SJCRH30 (cell line): ENCODE measurements at places on chromosomes 7 and 10.

DNA sequence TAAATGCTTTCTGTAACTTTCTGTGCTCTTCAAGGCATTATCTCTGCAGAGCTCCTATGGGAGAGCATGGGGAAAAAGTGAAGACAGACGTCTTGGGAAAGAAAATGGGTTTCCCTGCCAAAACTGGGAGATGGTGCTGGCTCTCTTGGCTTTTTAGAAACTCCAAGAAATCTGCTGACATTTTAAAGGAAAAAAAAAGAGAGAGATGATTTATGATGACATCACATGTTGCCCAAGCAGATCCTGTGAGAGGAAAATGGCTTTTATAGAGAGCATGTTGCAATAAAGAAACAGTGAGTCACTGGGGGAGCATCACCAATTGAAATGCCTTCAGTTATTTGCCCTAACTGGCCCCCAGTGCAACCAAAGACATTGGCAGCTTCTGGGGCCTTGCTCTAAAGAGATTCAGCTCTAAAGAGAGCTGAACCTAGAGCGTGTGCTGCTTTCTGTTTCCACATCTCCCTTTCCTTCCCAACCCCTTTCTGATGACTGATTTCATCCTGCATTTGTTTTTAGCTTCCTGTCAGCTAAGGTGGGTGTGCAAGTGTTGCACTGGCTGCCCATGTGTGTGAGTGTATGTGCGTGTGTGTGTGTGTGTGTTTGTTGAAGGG is 37.7 kb downstream of the LRMDA start:
- no peak for DNase-seq

GRCh38 chr7:22723181-22723601 is 3.8 kb upstream of the IL6 start:
- DNase-seq = peak; percentile 26

GRCh38 chr10:130341356-130341755 is 205.2 kb downstream of the GLRX3 start:
- DNase-seq = peak; percentile 32

- no peak for DNase-seq
These were observed 2.9 kb downstream of the PPP1R3C start for GRCh38 chr10:91629715-91630549.

GRCh38 chr7:32299133-32299702 is 191.0 kb downstream of the LSM5 start:
- DNase-seq = no peak

- DNase-seq = no peak
These were observed 760 bp upstream of the KCTD7 start for GRCh38 chr7:66627881-66628360.

GRCh38 chr10:10517866-10518265 is 499.8 kb upstream of the CELF2 start:
- DNase-seq = peak; percentile 71

GRCh38 chr7:34991938-34992840 is 45.1 kb downstream of the DPY19L1 start:
- no peak for DNase-seq

GRCh38 chr10:112345743-112346142 is 28.2 kb upstream of the ACSL5 start:
- DNase-seq = no peak

GRCh38 chr7:154096-154799 is 38.1 kb upstream of the FAM20C start:
- DNase-seq = no peak

DNA sequence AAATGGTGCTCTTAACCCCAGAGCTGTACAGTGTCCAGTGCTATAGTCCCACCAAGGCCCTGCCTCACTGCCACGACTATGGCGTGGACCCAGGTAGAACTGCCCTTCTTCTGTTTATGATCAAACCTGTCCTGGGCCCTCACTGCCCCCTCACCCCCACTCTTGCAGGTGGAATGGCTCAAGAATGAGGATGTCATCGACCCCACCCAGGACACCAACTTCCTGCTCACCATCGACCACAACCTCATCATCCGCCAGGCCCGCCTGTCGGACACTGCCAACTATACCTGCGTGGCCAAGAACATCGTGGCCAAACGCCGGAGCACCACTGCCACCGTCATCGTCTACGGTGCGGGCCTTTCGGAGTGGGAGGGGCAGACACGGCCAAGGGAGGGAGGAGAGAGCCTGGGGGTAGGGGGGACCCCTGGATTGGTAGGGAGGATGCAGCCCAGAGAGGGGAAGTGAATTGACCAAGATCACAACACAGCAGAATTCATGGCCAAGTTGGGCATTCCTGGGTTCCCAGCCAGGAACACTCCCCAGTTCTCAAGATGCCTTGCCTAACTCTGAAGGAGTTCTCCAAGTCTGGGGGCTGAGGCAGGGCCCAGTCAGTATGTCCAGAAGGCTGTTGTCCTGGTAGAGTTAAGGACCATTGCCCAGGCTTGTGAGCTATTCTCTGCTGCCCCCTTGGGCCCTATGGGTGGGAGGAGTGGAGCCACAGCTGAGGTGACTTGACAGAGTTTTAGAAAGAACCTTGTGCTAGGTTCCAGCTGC is 32.4 kb upstream of the SLC29A3 start:
- DNase-seq = no peak

DNA sequence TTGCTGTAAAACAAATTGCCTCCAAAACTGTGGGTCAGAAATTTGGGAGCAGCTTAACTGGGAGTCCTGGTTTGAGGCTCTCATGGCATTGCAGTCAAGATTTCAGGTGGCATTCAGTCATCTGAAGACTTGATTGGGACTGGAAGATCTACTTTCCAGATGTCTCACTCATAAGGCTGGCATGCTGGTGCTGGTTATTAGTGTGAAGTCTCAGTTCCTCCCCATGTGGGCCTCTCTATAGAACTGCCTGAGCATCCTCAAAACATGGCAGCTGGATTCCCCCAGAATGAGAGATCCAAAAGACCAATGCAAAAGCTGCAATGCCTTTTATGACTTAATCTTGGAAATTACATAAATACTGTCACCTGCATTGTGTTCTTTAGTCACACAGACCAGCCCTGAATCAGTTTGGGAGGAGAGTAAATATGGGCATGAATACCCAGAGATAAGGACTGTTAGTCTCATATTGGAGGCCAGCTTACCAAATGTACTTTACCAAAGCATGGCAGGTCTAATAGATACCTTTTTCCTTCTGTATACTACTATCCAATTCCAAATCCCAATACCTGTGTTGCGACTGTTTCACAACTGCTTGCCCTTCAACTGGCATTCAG is 6.5 kb upstream of the HERPUD2 start:
- no peak for DNase-seq

DNA sequence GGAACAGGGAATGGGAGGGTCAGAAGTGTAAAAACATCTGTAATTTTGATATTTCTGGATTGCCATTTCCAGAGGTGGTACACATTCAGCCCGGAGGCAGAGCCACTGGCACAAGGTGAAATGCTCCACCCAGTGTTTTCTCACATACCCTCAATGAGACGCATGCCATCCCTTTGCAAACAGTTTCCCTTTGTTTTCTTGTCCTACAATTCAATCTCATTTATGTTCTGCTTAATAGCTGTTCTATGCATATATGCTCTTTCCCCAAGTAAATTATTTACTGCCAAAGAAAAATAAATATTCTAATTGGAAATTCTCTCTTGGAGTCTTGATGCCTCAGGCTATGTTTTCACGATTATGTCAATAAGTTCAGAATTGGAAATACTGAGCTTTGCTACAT is 369.7 kb upstream of the AKR1E2 start:
- DNase-seq = no peak

- DNase-seq = no peak
These were observed 512.8 kb upstream of the GALNT17 start for GRCh38 chr7:70619130-70619529.

DNA sequence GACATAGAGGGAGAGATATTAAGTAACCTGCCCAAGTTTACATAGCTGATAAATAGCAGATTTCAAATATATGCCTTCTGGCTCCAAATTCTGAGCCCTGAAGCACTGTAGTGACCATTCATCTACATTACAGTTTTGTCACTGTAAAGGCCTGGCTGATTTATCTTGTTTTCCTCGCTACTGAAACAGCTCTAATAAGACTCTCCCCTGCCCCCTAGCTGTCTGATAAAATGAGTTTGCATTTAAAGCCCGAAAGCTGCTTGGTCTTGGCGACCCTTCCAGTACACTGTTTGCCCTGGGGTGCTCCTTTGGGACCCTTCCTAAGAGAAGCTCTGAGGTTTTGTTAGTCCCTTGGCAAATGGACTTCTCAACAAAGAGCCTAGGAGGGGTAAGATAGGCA is 59.7 kb upstream of the RAB11FIP2 start:
- DNase-seq = peak; percentile 9

- DNase-seq = no peak
These were observed 420.3 kb downstream of the PHTF2 start for GRCh38 chr7:78218876-78219275.

DNA sequence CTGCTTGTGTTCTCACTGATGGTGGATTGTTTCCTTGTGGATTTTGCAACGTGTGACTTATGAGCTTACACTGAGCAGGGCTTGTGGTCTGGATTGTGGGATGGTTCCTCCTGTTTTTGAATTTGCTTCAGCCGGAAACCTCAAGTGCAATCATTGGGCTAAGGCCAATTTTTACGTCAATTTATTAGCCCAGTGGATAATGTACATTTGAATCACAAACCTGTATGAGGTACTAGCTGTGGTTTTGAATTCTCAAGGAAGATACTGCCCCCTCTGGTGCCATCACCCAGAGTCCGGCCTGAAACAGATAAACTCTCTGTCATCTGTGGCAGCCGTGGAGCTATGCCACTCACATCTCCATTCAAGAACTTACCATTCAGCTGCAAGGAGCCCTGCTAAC is 7.3 kb upstream of the ZNF777 start:
- no peak for DNase-seq

DNA sequence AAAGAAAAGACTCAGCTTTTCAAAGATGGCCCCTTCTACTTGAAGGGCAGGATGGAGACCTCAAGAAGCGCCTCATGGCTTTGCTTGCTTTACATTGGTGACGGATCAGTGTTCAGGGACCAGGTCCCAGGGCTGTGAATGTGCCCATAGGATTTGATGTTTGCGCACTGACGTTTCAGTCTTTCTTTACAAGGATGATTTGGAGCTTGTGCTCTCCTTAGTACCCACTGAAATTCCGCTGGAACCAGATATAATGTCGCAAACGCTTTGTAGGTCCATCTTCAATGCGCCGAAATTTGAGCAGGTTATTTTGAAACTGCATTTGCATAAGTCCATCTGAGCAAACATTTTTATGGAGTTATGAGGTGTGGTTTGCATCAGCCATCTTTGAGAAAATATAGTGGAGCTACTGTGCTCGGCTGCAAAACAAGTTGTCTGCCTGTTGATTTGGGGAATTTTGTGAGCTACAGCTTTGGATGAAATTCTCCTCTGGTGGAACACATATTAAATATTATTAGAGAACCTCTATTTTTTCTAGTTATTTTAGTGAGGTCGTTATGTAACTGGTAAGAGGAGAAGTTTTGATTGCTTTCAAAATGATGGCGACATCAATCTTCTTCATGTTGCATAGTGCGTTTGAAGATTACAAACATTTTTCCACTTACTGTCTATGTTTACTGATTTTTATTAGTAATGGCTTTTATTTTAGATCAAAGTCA is 2.4 kb downstream of the RBM20 start:
- DNase-seq = peak; percentile 73

- no peak for DNase-seq
These were observed 81.6 kb downstream of the ETV1 start for GRCh38 chr7:13907831-13908230.

DNA sequence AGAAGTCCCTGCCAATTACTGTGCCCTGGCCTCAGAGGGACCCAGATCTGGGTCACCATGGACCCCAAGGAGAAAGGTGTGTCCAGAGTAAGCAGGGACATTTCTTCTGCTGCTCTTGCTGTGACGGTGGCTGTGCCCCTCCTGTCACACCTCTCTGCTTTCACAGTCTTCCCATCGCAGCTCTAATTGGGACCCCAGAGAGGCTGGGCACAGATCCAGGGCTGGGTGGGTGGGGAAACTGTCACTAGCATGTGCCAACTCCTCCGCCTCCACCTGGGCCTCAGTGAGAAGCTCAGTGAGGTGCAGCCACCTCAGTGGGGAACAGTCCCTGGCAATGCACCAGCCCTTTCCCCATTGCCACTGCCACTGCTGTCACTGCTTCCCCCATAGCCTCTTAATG is 37.3 kb upstream of the ADCYAP1R1 start:
- DNase-seq = no peak

DNA sequence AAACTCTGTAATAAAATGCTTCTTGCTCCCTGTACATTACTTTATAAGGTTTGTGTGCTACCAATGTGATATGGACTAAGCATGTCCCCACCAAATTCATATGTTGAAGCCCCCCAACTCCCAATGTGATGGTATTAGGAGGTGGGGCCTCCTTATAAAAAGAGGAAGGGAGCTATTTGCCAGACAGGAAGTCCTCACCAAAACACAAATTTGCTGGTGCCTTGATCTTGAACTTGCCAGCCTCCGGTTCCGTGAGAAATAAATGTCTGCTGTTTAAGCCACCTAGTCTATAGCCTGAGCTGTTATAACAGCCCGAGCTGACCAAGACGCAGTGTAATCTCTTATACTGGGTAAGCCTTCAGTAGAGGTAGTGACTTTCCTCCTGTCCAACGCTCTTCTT is 114.5 kb downstream of the INHBA start:
- no peak for DNase-seq

DNA sequence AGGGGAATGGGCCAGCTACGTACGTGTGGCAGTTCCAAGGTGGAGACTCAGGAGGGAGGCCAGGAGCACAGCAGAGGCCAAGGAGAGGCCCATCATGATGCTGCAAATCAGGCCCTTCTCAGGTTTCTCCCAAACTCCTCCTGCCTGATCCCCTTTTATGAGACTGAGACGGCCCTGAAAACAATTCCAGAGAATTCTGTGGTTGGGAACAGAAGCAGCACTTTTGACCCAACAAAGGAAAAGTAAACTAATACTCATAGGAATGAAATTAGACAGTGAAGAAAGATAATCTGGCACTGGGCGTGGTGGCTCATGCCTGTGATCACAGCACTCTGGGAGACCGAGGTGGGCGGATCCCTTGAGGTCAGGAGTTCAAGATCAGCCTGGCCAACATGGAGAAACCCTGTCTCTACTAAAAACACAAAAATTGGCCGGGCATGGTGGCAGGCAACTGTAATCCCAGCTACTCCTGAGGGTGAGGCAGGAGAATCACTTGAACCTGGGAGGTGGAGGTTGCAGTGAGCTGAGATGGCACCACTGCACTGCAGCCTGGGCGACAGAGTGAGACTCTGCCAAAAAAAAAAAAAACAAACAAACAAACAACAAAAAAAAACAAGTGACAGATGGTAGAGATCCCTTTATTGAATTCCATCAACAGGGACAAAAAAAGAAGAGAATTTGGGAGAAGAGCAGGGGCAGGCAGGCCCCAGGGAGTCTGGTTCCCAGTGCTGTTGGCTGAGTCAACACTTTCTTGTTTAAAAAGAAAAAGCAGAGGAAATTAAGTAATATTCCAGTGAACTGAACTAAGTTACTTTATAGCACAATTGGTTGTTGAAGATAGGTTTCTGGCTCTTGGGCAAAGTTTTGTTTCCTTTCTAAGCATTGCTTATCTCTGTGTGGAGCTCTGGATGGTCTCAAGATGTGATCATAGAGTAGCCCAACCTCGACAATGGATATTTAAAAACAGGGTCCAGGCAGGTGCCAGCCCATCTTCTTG is at the start of gene CCL26:
Gene CCL26 (minus strand): TSS at position 131 of the 997 bp plus-strand sequence. CDS start 35 bp downstream, at position 96.
- DNase-seq = peak; percentile 17

GRCh38 chr7:76133164-76133775 is 68.4 kb upstream of the SRRM3 start:
- no peak for DNase-seq

- DNase-seq = no peak
These were observed 95.8 kb upstream of the SH2B2 start for GRCh38 chr7:102190776-102191350.
